ENCODE measurements at places on chromosomes 4 and X.

- no peak for DNase-seq
Measured at GRCh38 chrX:154444755-154445246, 860 bp downstream of the FAM50A start.

DNA sequence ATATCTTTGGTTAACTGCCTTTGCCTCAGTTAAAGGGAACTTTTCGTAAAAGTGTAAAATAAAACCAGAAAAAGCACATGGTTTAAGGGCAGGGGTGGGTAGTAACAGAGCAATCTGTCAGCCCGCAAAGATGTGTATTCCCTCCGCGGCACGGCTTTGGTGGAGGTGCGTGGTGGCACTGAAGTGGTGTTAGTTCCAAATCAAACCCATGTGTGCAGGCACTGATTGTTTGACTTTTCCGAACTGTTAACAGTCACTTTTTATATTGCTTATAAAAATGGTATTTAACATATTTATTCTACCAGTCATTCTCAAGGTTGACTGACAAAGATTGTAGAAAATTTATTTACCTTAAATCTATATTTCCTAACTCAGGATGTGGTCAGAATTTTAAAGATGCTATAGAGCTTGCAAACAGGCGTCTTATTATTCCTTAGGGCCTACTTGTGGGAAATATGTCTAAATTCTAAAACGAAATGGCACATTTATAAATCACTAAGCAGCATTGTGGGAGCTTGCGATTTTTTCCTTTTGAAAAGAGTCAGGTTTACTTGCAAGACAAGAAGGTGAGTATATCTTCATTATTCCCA is 272.7 kb upstream of the PCDH18 start:
- DNase-seq, result no peak

GRCh38 chr4:79049840-79050540 is 110.8 kb upstream of the PAQR3 start:
- DNase-seq, result no peak

DNA sequence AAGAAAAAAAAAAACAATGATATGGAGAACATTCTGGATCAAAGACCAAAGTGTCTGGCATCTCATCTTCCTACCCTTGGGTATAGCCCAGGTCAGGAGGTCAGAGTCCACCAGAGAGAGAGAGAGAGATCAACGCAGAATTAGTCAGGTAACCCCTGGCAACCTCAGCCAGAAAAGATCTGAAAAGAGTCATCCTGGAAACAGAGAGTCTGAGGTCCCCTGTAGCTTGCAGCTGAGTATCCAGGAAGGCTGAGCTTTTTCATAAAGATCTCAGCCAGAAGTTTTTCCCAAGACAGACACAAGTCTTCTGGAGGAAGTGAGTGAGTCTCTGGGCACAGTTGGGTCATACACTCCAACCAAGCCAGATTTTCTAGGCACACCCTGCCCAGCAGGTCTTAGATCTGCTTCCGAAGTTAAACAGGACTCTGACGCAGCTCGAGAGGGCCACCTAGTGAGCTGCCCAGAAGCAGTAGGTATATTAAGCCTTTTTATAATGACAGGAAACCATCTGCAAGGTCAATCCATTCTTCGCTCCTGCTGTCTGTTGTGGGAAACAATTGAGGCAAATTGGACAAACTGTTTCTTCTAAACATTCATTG is 35.7 kb downstream of the ACE2 start:
- DNase-seq, result no peak

DNA sequence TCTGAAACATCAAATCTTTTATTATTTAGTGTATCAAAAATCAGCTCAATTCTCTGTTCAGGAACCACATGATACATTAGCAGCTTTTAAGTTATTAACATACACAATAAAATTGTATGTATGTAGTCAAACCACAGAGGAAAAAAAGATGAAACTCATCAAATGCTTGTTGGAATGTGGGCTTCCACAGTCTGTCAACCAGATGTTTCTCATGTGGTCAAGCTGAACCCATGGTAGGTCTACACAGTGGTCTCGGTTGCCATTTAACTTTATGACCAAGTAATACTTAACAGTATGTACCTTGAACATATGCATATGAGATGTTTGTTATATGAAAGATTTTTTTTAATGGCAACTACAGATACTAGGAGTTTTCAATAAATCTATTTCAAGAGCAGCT is 427.8 kb downstream of the IL15 start:
- DNase-seq, result no peak

GRCh38 chr4:176238157-176238610 is 30.8 kb downstream of the ASB5 start:
- no peak for DNase-seq

Measured in stimulated activated CD4-positive, alpha-beta T cell treated with anti-CD3 and anti-CD28 coated beads, Interleukin-1b, Interleukin-23, amount 100 ng/mL, for 1 hour (primary cell).